GM23248 (cell line): ENCODE measurements at places on chromosomes 13 and 19. TPM values are rescaled to one million over a fixed set of nuclear protein-coding genes. Genes with fewer than 3 reads are reported as not detected.

- no peak for DNase-seq
These were observed 709.3 kb upstream of the KLHL1 start for GRCh38 chr13:70817576-70817975.

- DNase-seq, result no peak
These were observed 25.3 kb downstream of the CLEC4M start for GRCh38 chr19:7788178-7788932.

GRCh38 chr19:36986131-36986530 is 70.0 kb downstream of the ZNF568 start:
- DNase-seq, result no peak

GRCh38 chr19:15935167-15935702 is 906 bp upstream of the CYP4F11 start:
- no peak for DNase-seq

DNA sequence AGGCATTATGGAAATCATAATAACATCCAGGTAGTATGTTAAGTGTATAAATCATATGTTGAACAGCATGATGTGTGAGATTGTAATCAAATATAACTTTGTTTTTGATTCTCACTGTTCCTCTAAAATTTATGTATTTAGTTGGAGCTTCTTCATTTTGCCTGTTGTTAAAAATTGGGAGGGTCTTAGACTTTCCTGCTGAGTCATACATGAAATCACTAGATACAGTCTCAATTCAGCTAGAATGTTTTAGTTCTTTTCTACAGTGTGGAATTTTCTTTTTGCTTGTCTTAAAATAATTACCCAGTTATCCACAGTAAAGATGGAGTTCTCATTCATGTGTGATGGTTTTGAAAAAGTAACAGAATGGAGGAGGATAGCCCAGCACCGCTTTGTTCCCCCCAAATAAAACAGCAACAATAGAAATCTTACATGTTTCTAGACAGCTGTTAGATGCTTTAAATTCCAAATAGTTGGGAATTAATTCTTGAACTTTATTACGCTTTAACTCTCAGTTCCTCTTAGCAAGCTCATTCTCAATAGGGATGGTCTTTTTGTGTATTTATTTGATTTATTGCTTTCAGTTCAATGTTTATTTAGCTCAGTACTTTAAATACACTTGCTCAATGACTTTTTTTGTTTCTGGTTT is 109.5 kb downstream of the PDS5B start:
- no peak for DNase-seq

DNA sequence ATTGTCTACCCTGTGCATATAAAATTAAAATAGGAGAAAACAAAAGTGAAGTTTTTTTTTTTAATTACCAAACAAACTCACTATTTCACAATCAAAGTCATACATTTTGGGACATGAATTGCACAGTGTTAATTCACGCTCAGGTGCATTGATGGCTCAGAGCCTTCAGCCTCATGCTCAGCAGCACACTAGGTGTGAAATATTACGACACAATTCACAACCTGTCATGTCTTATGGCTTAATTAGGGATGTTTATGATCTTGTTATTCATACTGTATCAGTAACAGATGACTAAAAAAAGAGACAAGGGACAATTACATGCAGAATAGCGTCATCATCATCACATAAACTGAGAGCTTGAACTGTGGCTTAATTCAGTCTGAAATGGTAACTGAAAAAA is 2005.5 kb upstream of the PCDH20 start:
- no peak for DNase-seq

GRCh38 chr13:79682164-79682563 is 201.2 kb downstream of the NDFIP2 start:
- DNase-seq, result no peak

DNA sequence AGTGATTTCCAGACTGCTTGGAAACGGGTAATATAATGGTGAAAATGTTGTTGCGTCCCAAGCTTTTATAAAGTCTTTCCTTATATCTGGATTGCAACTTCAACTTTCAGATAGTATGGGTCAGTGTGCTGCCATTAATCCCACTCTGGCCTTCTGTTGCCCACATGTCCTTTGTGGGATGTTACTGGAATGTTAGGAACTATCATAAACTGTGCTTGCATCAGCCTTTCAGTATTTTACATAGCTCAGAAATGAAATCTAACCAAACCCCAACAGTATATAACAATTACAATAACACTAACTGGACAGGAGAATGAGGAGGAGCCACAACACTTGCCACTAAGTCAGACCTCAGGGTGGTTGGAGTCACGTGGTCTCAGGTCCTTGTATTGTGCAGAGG is 78.9 kb downstream of the LNX2 start:
- no peak for DNase-seq

DNA sequence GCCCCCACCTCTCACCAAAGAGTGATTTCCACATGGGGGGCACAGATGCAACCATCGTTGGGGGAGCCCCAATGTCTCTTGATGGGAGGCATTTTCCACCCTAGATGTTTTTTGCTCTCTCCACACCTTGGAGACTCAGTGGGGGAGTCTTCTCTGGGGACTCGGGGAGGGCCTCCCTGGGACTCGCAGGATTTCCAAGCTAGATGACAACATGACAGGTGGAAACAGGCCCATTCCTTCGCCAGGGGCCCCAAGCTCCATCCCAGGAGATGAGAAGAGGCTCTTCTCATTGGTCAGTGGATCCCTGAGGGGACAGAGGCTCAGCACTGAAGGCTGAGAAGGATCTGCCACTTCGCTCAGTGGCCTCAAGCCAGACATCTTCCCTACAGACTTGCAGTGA is 12.7 kb upstream of the KIR2DL4 start:
- no peak for DNase-seq

GRCh38 chr13:33970746-33971561 is 153.0 kb downstream of the RFC3 start:
- no peak for DNase-seq

DNA sequence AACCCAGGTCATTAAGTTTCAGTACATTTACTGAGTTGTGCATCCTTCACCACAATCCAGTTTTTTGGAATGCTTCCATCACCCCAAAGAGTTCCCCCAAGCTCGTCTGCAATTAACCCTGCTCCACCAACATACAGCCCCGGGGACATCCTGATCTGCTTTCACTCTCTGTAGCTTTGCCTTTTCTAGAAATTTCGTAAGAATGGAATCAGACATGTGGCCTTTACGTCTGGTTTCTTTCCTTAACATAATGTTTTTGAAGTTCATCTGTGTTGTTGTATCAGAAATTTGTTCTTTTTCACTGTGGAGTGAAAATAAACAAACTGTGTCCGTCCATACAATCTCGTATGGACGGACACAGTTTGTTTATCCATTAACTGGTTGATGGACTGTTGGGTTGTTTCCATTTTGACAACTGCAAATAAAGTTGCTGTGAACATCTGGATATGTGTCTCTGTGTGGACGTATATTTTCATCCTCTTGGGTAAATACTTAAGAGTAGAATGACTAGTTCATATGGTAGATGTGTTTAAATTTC is 2.9 kb downstream of the KLHL26 start:
- no peak for DNase-seq

GRCh38 chr19:35458731-35459391 is 10.8 kb downstream of the FFAR2 start:
- no peak for DNase-seq

DNA sequence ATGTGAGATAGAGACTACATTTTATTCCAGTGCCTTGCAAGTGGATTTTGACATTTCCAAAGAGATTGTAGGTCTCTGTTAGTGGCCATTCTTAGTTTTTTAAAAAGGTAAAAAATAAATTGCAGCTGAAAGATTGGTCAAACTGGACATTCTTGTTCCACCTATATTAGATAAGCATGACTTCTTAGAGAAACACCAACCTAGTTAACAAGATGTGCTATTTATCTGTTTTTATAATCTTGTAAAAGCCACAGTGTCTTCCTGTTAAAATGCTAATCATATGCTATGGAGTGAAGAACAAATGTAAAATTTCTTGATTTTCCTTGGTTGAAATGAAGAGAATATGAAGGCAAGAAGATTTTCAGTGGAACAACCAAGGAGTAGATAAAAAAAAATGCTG is 33.4 kb upstream of the GPR183 start:
- no peak for DNase-seq

DNA sequence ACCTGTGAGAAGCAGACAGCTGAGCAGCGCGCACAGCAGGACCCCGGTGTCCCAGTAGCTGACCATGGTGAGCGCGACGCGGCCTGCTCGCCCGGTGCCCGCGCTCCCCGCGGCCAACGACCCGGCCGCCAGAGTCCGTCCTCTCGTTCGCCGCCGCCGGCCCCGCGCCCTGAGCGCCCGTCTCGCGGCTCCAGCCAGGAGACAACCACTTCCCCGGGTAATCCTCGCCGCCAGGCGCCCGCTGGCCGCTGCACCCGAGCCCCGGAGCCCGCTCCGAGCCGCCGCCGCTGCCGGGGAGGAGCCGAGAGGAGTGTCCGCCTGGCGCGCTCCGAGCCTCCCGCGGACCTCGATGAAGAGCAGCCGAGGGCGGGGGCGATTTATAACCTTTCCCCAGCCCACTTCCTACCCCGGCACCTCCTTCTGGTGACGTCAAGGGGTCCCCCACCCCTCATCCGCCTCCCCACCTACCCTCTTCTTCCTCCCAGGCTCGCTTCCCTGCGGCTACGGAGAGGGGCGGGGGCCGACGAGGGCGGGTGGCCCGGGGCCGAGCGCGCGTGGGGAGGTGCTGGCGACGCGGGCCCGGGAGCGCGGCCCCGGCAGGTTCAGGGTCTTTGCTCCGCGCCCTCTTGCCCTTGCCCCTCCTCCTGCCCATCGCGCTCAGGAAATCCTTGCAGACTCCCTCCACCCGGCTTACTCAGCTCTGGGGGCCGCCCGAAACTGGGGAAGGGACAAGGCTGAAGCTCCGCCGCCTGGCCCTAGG is at the start of gene FLT1:
TSS of gene FLT1 (minus strand) at position 351 of the 760 bp plus-strand sequence. CDS start at position 66, 285 bp downstream.
- peak; percentile 70 for DNase-seq

DNA sequence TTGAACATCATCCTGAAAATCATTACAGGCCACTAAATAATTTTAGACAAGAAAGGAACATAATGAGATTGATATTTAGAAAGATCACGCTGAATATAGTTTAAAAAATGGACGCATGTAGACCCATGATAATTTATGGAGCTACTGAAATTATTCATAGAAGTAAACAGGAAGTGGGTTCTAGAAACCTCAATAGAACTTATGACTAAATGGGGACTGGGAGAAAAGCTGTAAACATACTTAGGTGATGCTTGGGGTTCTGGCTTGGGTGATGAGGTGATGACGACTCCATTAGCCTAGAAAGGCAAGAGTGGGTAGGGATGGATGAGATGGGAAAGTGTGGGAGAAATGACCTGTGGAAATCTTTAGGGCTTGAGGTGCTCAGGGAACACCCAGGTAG is 484.0 kb downstream of the MYO16 start:
- no peak for DNase-seq

DNA sequence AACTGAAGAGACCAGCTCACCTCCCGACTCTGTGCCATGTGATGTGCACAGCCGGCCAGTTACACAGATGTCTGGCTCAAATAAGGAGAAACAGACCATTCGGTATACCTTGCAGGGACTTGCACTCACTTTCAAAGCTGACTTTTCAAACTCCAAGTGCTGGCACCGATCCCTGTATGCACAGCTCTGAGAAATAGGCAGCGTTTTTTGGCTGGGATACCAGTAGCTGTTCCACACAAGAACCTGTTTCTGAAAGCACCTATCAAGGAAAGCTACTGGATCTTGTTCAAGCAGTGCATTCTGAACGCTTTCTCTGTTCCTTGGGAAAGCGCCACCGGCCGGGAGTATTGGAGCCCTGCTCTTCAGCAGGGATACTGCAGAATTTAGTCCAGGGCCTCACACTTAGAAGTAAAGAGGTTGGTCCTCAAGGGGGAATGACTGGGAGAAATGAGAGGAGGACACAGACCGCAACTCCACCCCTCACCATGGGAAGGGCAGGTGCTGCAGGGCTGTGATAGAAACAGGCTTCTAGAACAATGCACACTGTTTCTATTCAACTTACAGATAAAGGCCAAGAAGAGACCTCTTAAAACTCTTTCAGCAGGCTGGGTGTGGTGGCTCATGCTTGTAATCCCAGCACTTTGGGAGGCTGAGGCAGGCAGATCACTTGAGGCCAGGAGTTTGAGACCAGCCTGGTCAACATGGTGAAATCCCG is 53.6 kb upstream of the PABPC3 start:
- no peak for DNase-seq

GRCh38 chr13:24184265-24184841 is 23.8 kb downstream of the SPATA13 start:
- DNase-seq, result no peak

DNA sequence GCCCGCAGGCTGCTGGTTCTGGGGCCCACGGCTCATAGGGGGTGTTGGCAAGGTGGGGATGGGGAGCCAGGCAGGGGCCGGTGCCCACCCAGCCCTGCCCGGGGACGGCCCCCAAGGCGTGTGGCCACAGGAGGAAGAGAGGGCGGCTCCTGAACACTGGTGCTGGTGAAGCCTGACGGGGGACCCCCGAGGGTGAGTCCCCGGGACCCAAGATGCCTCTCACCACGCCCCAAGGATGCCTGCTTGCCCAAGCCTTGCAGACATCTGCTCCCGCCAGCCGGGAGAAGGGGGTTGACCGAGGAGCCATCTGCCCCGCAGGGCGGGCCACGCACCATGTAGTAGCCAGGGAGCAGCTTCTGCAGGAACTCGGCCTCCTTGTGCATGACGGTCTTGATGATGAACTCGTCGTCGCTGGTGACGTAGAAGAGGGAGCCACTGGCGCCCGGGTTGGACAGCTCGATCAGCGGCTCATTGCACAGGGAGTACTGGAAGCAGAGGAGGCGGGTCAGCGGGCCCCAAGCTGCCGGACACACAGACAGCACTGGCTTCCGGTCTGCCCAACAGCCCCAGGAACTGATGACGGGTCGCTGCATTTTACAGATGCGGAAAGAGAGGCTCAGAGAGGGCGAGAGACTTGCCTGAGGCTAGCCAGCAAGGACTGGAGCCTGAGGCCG is 29.6 kb upstream of the CACTIN start:
- DNase-seq, result peak; percentile 36

GRCh38 chr13:73879346-73880015 is 254.7 kb downstream of the KLF12 start:
- no peak for DNase-seq

DNA sequence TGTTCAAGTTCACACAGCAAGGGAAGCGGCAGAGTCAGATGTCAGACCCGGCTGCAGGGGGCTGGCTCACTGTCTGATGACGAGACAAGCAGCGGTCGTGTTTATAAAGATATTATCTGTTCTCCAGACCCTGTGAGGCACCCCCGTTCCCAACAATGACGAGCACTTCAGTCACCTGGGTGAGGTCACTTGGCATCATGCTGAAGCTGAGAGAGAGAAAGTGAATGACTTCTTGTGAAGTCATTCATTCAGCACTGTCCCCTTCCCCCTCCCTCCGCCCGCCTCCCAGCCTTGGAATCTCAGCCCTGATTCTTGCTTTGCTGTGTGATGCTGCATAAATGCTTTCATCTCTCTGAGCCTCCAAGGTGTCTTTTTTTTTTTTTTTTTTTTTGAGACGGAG is 4.9 kb upstream of the LYPD3 start:
- peak; percentile 70 for DNase-seq

ZSCAN1 gene
- not detected in 2 replicates for total RNA-seq

NLRP5 gene
- not detected in 2 replicates for total RNA-seq

ZNF442 gene
- 2.1 and 3.6 TPM in 2 replicates for total RNA-seq

LMO7 gene
- 269 and 318 TPM in 2 replicates for total RNA-seq

PGLYRP1 gene
- total RNA-seq, result not detected in 2 replicates

PROZ gene
- not detected in 2 replicates for total RNA-seq

CILP2 gene
- total RNA-seq, result 0.11 and 0.25 TPM in 2 replicates
